ENCODE measurements at places on chromosomes 3 and 15.
A peak's percentile ranks its signal among the peaks of the same experiment; 100 is the strongest.

DNA sequence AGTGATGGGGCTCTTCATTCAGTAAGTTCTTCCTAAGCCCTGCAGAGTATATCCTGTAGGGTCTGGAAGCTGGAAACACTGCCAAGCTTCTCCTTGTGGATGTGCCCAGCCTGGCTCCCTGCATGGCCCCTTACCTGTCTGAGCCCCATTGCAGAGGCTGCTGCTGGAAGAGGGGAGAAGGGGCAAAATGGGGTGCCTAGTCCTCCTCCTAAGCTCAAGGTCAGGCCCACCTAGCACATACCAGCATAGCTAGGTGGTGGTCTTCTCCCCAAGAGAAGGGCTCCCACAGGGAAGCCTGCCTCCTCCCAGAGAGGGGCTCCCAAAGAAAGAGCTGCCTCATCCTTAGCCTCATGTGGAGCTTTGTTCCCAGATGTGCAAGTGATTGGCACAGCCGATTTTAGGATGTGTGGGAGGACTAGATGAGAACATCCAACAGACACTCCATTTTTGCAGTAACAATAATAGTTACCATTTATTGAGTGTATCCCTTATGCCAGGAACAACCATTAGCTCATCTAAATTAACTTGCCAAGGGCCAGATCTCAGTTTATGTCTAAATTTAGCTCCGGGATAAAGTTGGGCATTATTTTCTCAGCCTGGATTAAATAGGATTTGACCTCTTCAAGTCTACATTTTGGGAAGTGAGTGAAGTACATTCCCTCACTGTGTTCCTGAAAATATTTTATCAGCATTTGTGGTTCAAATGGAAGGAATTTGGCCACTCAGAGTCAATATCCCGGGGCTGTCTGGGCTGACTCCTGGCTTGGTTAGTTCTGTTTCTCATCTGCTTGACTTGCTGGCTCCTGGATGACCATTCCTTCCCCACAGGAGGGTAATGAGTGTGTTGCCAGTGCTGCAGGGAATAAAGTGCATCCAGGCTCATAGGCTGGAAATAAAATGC, 291.1 kb upstream of the ROPN1 start:
- no peak for DNase-seq

DNA sequence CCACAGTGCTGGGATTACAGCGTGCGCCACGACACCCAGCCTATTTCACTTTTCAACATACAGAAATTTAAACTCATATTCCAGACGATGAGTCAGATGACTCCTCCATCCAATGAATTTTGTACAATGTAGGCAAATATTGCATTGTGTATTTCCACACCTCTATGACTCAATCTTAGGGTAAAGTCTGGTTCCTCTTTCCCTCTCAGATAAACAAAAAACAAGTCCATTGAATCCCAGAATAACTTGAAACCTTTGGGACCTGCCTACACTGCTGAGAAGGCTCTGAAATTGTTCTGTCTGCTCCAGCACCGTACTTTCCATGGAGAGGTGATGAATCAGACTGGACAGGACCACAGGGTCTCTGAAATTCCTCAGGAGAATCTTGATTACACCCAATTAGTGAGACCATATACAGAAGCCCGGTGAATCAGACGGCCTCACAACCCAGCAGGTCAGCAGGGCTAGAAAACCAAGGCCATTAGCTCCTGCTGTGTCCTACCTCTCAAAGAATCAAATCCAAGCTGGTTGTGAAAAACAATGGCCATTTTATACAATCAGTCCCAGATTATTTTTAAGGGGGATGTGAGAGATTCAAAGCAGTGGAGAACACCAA, 112.6 kb downstream of the ERC2 start:
- no peak for DNase-seq

DNA sequence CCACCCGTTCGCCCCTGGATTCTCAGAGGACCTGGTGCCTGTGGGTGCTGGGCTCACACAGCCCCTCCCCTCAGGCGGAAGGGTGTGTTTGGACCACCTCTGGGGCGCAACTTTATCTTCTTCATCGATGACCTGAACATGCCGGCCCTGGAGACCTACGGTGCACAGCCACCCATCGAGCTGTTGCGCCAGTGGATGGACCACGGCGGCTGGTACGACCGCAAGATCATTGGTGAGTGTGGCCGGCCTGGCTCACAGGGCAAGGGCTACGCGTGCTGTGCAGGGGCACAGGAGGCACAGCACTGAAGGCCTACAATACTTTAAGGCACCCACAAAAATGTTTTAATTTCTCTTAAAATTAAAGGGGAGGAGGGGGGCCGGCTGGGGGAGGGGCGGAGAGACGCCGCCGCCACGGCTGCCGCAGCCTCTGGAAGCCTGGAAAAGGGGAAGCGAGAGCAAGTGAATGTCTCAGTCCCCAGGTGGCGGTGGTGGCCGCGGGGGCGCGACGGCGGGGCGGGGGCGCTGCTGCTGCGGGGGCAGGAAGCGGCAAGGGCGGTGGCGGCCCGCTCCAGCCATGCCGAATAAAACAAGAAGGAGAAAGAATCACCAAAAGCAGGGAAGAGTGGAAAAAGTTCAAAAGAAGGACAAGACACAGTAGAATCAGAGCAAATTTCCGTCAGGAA, 56.8 kb downstream of the DNAH1 start:
- DNase-seq, result peak; percentile 15

DNA sequence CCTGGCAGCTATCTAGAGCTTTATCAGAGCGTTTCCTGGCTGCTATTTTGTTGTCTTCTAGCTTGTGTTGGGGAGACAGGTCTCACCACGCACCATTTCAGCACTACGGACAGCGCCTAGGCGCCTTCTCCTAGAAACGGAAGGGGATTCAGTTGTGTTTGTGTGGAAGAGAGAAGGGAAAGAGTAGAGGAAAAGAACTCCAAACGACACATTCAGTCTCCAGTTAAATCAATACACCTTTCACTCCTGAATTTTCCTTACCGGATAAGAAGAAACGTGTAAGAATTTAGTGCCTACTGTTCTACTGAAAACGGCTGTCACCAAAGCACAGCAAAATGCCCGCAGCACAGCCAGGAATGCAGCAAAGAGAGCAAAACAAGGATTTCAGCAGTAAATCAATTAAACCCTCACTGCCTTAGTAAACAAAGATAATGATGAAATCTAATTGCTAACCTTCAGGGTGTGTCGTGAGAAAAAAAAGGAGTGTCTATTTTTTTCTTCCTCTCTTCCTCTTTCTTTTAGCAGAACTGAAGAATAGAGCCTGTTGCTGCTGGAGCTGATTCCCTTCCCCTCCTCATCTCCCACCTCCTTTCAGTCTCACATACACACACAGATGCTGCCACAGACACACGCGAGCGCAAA, 412 bp upstream of the CTXN2 start:
- DNase-seq, result no peak

- DNase-seq, result no peak
Observed at GRCh38 chr3:102466001-102466400, 31.2 kb downstream of the ZPLD1 start.

DNA sequence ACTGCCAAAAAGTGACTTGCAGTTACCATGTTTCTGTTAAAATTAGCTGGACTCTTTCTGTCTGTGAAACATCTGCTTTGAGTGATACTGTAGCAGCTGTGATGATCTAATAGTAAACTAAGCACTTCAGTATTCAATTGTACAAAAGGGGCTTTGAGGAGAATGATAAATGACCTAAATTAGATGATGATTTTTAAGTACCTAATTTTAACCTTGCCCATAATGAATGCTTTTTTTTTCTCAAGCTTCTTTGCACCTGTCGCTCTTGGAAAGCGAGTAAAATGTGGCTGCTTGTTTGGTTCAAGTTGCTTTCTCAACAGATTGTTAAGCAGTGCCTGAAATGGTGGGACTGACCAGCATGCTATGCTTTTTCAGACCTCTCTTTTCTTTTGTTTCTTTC, 752.3 kb downstream of the EPHA3 start:
- no peak for DNase-seq

- DNase-seq, result no peak
Observed at GRCh38 chr3:54198556-54198955, 76.2 kb downstream of the CACNA2D3 start.

DNA sequence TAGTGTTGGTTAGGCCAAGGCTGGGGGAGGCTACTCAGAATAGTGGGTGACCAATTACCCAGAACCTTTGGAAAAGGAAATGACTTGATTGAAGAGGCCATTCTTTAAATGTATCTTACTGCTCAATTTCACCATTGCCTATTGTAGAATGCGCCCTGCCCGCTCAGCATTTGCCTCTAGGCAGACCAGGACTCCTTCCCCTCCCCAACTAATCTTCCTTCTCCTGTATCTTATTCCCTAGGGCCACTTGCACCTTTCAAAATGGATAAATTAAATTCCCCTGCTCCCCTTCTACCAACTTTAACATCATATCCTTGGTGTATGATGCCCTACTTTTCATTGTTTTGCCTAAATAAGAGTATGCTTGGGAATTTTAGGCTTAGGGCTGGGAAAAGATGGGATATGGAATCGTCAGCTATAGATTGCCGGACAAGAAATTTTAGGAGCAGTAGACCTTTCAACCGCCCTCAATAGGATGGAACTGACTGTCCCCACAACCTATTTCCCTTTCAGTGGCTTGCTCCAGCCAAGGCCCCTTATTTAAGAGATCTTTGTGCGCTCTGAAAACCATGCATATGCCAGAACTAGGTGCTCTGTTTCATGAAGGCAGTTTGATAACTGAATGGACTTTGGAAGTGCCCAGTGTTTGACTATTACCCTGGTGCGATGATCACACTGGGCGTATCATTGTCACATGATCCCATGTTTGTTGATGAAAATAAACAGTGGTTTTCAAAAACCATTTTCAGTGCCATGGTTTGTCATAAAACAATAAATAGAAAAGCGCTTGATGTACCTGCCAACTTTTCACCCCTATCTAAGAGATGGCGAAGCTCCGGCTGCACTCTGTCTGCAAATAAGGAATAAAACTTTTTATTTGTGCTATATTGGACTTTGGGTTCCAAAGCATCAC, 74.3 kb upstream of the TSEN2 start:
- DNase-seq, result no peak

DNA sequence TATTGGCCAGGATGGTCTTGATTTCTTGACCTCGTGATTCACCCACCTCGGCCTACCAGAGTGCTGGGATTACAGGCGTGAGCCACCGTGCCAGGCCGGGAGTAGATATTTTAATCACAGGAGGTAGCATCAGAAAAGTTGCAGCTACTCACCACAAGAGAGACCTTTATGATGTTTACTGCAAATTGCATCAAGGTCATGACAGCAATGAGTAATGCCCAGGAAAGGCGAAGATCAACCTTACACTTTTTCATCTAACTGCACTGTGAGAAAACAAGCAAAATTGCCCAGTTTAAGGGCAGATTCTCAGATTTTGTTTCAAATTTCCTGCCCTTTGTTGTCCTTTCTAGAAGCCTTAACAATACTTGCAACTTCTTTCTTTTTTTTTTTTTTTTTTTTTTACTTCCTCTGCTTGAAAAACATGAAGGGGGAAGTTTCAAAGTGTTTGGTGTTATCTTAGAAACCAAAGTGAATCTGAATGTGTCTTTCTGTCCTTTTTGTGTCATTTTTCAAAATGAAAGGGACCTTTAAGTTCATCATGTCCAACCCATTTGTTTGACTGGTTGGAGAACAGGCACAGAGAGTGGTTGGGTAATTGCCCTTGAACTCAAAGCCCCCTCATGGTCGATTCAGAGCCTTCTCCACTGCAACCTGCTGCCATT, 25.0 kb downstream of the TGFBR2 start:
- no peak for DNase-seq

DNA sequence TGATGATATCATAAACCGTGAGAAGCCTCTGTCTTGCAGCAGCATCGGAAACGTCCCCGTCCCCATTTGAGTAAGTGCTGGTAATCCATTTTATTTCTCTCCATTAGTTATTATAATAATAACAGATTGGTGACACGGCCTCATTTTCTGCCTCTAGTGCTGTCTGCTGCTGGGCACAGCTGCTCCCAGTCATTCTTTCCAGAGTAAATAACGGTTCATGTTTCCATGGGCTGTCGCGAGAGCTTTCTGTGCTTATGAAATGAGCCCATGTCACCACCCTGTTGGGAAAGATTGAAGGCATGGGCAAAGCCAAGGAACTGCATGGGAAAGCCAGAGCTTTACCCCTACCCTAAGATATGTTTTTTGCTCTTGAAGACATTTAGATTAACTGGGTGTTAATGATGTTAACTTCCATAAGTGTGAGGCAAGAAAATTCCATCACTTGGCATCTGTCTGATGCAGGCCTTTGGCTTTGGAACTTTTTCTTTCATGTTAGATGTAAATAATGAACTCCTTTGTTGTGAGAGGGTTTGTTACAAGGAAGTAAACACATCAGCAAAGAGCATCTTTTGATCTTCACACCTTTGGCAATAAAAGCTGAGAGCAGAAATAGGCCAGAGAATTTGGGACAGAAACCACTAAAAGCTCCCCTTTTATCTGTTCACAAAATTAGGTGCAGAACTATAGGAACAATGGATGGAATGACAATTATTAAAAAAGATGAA, 141.8 kb downstream of the FILIP1L start:
- DNase-seq, result no peak

GRCh38 chr15:40082195-40082883, 26.3 kb downstream of the BMF start:
- DNase-seq, result no peak

GRCh38 chr3:5153074-5153473, 31.0 kb downstream of the ARL8B start:
- no peak for DNase-seq

DNA sequence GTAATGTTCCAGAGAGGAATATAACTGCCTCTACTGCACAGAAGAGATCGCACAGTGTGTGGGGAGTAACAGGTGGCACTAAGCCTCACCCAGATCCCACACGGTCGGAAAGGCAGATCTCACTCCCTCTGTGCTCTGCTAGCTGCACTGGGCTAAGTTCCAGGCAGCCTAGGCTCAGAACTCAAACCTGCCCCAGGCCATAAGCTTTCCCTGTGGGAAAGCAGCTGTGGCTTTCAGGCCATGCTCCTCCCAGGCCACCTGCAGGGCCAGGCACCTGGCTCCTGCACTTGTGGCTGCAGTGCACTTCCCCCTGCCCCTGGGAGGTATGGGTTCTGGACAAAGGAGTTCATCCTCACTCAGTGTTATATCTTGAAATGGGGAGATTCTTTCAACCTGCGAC, 27.5 kb downstream of the PCCB start:
- DNase-seq, result no peak

GRCh38 chr3:69282181-69282580, 103.7 kb downstream of the FRMD4B start:
- DNase-seq, result peak; percentile 71

DNA sequence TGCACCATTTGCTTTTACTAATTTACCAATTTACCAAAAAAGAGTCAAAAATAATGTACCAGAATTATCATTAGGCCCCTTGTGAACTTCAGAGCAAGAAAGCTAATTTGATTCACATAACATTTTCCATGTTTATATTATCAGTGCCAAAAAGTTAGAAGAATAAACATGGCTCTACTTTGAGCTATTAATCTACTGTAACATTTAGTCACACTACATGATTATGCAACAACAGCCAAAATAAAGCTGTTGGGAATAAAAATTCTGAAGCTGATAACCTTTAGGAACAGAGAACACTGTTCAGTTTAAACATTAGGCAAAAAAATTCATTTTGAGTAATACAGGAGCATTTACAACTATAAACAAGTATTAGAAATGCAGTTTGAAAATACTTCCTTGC, 63.6 kb downstream of the PROS1 start:
- DNase-seq, result no peak

- DNase-seq, result no peak
Observed at GRCh38 chr3:185984203-185984602, 46.4 kb upstream of the TRA2B start.

All from stimulated activated CD8-positive, alpha-beta memory T cell treated with anti-CD3 and anti-CD28 coated beads, Interleukin-7, amount 100 ng/mL, for 4 hours (primary cell).